ENCODE measurements at places on chromosomes 6 and 20. TPM values are rescaled to one million over a fixed set of nuclear protein-coding genes. Genes with fewer than 3 reads are reported as not detected.

- no peak for DNase-seq
Measured at GRCh38 chr6:14927398-14927797, 318.5 kb upstream of the JARID2 start.

GRCh38 chr6:109052018-109052651 lies 42.5 kb downstream of the SESN1 start:
- no peak for DNase-seq

GRCh38 chr6:168101590-168102314 lies 22.7 kb upstream of the FRMD1 start:
- no peak for DNase-seq

GRCh38 chr20:19314621-19315020 lies 102.2 kb downstream of the SLC24A3 start:
- DNase-seq = no peak

GRCh38 chr6:33856031-33856590 lies 52.3 kb upstream of the MLN start:
- no peak for DNase-seq

GRCh38 chr20:48789185-48789668 lies 38.6 kb downstream of the PREX1 start:
- no peak for DNase-seq

DNA sequence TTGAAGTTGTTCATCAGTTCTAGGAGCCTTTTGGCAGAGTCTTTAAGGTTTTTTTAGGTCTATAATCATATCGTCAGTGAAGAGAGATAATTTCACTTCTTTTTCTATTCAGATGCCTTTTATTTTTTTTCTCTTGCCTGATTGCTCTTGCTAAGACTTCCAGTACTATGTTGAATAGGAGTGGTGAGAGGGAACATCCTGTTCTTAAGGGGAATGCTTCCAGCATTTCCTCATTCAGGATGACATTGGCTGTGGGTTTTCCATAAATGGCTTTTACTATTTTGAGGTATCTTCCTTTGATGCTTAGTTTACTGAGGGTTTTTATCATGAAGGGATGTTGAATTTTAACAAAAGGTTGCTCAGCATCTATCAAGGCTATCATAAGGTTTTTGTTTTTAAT lies 109.5 kb downstream of the CLVS2 start:
- no peak for DNase-seq

DNA sequence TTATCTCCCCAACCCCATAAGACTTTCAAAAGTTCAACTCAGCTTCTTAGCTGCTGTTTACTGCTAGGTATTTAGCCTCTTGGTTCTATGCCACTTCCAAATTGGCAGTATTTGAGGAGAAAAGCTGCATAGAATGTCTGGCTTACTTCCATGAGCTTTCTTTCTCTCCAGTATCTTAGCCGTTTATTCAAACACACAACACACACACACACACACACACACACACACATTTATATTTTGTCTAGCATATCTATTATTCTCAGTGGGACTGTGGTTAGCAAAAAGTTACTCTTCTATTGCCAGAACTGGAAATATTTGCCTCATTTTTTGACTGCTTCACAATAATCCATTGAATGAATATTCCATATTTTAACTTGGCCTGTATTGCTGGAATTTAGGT lies 634.2 kb upstream of the IMPG1 start:
- DNase-seq = no peak

- no peak for DNase-seq
Measured at GRCh38 chr6:45640811-45641210, 263.1 kb upstream of the SUPT3H start.

GRCh38 chr20:51037532-51038115 lies 14.7 kb upstream of the KCNG1 start:
- no peak for DNase-seq

DNA sequence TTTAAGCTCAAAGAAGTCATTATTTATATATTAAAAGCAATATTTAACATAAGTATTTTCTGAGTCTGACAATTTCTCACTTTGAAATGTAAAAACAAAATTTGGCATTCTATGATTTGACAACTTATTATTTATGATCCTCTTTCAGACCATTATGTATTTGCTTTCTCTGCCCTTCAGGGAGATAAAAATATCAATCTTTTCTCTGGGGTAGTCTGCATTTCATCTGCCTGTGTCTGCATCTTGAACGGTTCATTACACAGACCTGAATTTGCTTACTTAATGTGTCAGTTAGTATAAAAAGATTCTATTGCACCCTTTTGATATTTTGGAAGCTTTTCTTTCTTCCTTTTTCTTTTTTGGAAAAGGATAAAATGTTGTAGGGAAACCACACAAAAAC lies 354.0 kb upstream of the RGS17 start:
- DNase-seq = no peak

GRCh38 chr6:52588087-52588709 lies 11.3 kb upstream of the TRAM2 start:
- no peak for DNase-seq

DNA sequence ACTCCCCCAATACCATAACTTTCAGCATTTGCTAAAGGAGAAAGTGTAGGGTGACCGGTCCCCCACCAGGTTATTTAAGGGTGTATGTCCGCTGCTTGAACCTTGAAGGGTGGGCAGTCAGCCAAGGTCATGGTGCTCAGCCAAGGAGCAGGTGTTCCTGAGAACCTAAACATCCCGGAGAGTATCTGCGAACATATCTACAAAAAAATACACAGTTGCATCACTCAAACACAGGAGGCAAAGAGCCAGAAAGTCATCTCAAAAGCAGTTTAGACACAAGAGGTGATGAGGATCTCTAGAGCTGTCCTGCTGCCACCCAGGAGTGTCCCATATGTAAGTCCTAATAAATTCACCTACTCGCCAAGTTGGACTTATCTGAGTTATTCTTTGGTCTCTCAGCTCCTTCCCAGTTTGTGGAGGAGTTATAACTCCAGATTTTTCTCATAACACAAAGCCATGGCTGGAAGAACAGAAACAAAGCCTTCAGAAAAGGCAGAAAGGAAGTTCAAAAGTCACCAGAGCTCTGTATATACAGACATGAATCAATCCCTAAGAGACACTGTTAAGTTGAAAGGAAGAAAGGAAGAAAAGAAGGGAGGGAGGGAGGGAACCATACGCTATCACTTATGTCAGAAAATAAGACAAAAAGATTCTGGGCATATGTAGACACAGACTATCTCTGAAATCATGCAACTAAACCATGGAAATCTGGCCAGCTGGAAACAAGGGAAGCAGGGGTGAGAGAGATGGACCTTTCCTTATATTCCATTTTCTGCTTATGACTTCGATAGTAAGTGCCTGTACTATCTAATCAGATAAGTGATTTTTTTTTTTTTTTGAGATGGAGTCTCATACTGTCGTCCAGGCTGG lies 11.3 kb downstream of the MBOAT1 start:
- no peak for DNase-seq

DNA sequence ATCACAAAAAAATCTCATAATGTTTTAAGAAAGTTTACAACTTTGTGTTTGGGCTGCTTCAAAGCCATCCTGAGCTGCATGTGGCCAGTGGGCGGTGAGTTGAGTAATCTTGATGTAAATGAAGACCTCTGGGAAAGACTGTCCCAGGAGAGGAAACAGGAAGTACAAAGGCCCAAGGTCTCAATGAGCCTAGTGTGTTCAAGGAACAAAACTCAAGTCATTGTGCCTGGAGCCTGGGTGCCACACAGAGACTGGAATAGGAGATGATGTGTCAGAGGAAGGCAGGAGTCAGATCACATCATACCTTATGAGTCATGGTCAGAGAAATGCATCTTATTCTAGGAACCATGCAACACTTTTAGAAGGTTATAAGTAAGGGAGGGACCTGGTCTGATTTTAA lies 51.5 kb downstream of the COL19A1 start:
- no peak for DNase-seq

DNA sequence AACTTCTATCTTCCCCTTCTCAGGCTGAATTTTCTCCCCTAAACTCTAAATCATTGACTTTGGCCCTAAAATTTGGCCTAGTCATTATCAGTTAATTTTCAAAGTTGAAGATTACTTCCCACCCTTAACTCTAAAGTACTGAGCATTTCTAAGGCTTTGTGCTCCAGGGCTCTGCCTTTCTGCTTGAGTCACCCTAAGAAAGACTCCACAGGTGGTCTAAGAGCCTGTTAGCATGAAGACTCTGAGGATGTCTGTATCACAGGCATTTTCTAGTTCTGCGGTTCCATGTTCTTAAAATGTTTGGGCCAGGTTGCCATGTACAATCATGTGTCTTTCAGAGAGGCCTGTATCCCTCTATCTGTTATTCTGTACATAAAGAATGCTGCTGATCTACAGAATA lies 808.1 kb upstream of the MANEA start:
- no peak for DNase-seq

GRCh38 chr6:139003751-139004150 lies 15.7 kb upstream of the REPS1 start:
- DNase-seq = no peak

DNA sequence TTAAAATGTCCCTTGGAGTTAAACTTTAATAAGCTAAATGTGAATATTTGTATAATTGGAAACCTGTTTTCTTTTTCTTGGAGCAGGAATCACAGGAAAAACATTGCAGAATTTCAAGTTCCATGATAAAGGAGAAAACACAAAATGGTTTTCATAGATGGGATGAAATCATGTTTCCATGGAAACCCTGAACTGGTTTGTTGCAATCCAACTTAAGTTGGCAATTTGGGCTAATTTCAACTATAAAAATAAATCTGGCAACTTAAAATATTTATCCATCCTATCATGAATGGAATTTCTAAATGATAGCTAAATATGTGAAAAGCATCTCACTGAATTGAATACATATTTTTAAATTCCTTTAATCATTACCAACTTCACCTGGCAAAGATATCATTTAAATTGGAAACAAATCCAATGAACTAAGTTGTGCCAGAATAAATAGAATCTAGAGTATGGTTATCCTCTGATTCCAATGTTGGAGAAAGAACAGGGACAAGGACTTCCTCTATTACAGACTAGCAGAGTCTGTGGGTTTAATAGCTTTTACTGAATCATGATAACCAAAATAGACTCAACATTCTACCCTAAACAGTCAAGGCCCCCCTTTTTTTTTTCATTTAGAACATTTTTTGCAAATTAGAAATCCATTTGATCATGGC lies 33.2 kb downstream of the COL21A1 start:
- DNase-seq = no peak

DNA sequence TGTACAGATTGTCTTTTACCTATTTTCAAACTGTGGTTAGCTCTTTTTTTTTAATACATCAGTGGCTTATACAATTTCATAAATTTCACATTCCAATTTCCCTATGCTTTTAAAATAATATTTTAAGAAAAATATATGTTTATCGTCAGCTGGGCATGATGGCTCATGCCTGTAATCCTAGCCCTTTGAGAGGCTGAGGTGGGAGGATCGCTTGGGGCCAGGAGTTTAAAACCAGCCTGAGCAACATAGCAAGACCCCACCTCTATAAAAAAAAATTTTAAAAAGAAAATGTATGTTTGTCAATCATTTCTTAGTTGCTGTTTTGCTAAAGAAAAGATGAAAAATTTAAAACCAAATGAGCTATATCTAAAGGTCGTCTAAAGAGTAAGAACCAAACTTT lies 3.4 kb downstream of the GJA1 start:
- DNase-seq = no peak

- DNase-seq = no peak
Measured at GRCh38 chr20:14619411-14619810, 282.0 kb upstream of the FLRT3 start.

DNA sequence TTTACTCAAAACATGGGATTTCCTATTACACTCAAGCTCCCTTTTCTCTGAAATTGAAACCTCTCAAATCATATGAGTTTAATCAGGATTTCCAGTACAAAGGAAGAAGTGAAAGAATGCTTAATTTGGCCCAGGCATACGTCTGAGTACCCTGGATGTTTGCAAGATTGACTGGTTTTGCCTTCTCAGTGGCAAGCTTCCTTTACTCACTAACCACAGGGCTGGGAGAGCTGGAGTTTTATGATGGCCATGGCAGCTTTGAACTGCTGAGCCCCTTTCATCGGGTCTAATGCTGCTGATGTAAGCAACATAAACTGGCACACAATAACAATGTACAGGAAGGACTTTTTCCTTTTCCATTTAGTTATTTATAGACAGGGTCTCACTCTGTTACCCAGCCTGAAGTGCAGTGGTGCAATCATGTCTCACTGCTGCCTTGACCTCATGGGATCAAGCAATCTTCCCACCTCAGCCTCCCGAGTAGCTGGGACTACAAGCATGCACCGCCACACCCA lies 194.8 kb downstream of the SLC35F1 start:
- DNase-seq = no peak

DNA sequence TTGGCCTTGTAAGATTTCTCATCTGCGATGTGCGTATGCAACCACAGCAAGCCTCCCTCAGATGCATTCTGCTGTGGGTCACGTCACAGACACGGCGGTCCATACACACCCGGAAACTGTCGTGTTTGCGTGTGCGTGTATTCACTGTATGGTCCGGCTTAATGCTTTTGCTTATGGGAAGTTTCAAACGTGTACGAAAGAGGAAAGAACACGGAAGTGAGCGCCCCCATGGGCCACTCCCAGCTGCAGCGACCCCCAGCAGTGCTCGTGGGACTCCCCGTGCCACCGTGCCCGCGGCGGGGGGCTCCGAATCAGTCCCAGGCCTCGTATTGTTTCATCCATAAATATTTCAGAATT lies 10.2 kb downstream of the DLL1 start:
- no peak for DNase-seq

DNA sequence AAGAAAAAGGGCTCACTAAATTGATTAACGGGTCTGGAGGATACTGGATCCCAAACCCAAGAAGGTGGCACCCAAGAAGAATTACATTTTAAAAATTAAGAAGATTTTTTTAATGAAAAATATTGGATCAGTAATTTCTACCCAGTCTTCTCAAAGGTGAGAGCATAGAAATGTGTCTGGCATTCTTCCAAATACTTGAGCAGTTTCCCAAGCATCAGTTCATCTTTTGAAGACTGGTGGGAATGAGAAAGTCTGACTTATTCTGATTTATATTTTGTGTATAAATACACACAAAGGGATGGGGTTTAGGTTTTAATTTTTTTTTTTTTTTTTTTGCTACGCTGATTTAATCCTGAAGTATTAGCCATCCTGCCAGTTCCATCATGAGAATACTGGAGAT lies 3.3 kb downstream of the MGME1 start:
- no peak for DNase-seq

GRCh38 chr6:114049367-114049966 lies 78.5 kb upstream of the HDAC2 start:
- DNase-seq = no peak

GRCh38 chr6:6623553-6623952 lies 35.0 kb downstream of the LY86 start:
- no peak for DNase-seq

ZC2HC1B gene
- not detected for total RNA-seq

SIRPD gene
- total RNA-seq = not detected

SYCP2L gene
- total RNA-seq = 5.2 TPM

CLVS2 gene
- total RNA-seq = 0.64 TPM

BAG2 gene
- 0.64 TPM for total RNA-seq

TINAG gene
- total RNA-seq = not detected

ELOVL2 gene
- 0.17 TPM for total RNA-seq

CDSN gene
- total RNA-seq = 350 TPM

ITPA gene
- 63.5 TPM for total RNA-seq

FOXC1 gene
- total RNA-seq = 15.4 TPM

GHRH gene
- not detected for total RNA-seq

BPIFA1 gene
- not detected for total RNA-seq

CGA gene
- 0.53 TPM for total RNA-seq

CLPSL1 gene
- not detected for total RNA-seq

MMP24 gene
- not detected for total RNA-seq
